ENCODE measurements at places on chromosomes 12 and 14.
A peak's percentile ranks its signal among the peaks of the same experiment; 100 is the strongest.

DNA sequence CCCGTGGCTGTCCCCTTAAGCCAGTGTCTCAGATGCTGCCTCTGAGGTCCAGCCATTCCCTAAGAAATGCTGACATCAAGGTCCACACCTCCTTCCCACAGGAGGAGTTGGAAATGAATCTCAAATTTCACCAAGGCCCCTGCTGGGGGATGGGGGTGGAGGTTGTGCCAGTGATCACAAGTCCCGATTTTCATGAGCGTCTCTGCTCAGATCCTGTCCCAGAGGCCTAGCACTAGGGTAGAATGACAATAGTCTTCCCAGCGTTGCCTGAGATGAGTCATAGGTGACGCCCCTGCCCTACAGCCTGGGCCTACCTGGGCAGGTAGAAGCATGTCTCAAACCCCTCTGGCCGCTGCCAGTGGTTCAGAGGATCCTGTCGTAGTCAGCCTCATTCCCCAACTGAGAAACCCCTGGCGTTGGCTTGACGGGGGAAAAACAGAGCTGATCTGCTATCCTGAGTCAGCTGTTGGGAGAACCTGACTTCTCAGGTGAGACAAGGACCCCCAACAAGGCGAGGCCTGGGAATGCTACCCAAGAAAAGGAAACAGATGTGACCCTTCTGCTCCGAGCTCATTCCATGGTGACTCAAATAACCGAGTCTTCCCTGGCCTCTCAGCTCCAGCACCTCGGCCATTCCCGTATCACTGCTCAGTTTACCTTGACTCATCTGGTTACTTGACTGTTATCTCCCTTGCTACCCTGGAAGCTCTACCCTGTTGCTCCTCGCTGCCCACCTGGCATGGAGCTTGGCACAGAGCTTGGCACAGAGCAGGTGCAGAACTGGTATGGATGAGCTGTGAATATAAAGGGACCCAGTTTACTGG is 21.8 kb upstream of the SPPL3 start:
- DNase-seq, result no peak

- DNase-seq, result peak; percentile 70
Measured at GRCh38 chr12:122123051-122123760, 44.6 kb downstream of the MLXIP start.

DNA sequence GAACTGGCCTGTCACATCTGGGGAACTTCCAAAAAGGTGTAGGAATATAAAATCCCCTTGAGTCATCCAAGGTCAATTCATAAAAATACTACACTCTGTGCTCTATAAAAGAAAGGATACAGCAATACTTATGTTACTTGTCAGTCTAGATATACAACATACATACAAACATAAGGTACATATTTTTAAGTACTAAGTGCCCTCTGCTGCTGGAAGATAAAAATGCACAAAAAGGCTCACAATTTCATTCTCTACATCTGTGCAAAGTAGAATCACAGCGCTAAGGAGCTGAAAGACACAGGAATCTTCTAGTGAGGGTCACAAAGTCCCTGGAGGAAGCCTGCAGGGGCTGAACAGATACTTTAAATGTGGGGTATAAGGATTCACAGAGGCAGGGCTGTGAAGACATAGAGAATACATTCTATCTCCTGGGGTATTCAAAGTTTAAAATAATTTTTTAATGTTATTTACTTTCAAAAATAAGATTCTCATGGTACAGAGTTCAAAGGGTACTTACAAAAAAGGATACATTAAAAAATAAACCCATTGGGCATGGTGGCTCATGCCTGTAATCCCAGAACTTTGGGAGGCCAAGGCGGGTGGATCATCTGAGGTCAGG is 10.2 kb upstream of the GOLGA5 start:
- peak; percentile 81 for DNase-seq

DNA sequence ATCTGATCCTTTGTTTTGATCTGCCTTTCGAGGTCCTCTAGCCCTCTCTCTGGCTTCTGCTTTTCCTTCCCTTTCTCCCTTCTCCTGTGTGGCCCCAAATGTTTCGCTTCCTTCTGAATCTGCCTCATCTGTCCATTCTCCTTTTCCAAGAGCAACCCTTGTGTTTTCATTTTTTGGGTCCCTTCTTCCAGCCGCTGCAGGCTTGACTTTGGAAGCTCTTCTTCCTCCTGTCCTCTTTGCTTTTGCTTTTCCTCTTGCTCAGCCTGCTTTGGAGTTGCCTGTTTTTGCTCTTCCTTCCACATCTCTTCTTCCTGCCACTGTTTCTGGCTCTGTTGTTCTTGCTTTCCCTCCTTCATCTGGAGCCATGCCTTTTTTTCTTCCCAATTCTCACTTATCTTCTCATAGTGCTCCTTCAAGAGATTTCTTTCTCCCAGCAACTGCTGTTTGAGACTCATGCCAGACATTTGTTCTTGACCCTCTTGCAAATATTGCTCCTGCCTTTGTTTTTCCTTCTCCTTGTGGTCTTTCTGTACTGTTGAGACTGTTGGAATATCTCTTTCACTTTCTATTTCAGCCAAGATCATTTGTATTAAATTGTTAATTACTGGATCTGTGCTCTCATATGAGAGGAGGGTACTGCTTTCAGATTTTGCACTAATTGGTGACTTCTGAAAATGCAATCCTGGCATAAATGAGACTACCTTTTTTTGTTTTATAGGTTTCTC is 42.4 kb downstream of the FAM186A start:
- peak; percentile 47 for DNase-seq

DNA sequence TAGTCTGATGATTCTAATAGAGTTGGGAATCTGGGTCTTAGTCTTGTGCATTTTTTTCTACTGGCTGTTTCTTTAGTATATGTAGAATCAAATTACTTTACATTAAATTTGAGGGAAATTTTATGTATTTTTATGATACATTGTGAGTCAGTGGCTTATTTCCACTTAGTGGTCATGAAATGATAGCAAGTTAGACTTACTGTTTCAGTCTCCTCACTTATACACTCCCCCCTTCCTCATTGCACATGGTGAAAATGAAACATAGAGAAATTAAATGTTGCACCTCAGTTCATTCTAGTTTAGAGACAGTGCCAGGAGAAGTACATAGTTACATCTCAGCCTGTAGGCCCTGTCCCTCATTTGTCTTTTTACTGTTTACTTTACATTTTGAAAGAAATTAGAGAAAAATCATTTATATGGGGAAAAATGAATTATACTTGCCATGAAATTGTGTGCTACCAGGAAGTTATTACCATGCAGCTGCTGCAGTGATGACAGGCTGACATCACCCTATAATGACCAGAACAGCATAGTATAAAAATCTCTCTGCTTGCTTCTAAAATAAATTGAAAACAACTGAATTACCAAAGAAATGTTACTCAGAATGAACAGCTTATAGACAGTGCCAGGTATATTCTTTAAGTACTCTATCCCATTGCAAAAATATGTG is 113.2 kb downstream of the TRMT5 start:
- DNase-seq, result no peak

DNA sequence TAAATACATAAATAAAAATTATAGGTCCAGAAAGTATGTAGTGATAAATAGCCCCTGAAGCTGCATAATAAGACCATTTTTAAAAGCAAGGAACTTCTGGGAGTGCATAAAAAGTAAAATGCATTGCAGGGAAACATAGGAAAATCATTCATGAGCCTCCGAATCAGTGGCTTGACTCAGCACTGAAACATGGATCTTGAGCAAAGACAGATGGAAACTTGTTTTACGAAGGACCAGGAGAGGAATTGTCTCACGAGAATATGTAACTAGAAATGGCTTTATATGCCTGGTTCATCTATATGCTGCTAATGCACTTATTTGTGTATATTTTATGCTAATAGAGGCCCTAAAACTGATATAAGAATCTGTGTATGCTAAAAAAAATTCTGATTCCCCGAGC is 14.7 kb downstream of the TMEM30B start:
- DNase-seq, result no peak

- DNase-seq, result no peak
Measured at GRCh38 chr14:29045237-29045636, 278.6 kb downstream of the FOXG1 start.

- no peak for DNase-seq
Measured at GRCh38 chr14:30369502-30370180, 189.3 kb upstream of the G2E3 start.

GRCh38 chr14:53630336-53630735 is 326.3 kb downstream of the BMP4 start:
- DNase-seq, result peak; percentile 49

GRCh38 chr14:97156705-97157104 is 359.5 kb downstream of the VRK1 start:
- DNase-seq, result no peak

GRCh38 chr12:93978553-93978952 is 169.8 kb upstream of the PLXNC1 start:
- no peak for DNase-seq

DNA sequence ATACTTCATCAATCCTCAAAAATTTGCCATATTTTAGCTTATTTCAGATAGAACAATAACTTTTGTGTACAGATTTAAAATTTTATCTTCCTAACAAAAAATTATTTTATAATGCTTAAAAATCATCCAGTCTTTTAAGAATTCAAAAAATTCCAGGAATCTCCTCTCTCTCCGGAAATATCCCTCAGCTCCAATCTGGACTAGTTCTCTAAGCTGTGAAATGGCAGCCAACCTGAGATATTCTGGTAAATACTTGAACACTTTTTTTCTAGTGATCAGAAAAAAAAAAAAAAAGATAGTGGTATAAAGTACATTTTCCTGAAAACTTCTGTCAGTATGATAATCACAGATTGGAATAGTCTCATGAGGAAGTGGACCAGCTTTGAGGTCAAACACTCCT is 57.6 kb downstream of the SSPN start:
- no peak for DNase-seq

DNA sequence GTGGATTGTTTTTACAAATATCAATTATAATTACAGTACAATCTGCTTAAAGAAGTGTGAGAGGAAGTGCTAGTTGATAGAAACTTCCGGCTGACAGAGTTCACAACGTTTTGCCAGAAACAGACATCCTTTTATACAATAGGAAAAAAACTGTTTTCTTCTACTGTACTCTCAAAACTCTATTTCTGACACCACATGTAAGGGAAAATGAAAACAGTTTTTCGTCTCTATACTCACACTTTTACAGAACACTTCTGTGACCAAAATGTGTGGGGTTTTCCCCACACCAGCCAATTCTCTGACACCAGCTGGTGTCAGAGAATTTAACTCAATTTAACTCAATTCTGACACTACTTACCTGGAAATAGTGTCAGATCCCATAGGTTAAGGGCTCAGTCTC is 24.2 kb upstream of the HIF1A start:
- DNase-seq, result peak; percentile 77

- no peak for DNase-seq
Measured at GRCh38 chr12:38155526-38156496, 160.8 kb upstream of the ALG10B start.

DNA sequence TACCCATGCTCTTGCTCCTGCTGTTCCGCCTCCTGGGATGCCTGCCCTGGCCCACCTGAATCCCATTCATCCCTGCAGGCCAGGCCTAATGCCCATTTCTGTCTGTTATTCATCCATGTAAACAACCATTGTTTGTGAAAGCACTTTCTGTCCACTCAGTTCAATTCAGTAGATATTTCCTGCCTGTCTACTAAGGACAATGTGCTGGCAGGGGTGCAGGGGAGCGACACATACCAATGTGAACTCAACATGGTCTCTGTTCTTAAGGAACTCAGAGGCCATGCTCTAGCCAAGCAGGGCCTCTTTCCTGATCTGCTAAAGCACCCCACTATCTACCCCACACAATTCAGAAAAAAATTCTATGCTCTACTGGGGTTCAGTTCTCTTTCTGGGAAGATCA is 88.5 kb upstream of the ZFP36L1 start:
- DNase-seq, result peak; percentile 30

DNA sequence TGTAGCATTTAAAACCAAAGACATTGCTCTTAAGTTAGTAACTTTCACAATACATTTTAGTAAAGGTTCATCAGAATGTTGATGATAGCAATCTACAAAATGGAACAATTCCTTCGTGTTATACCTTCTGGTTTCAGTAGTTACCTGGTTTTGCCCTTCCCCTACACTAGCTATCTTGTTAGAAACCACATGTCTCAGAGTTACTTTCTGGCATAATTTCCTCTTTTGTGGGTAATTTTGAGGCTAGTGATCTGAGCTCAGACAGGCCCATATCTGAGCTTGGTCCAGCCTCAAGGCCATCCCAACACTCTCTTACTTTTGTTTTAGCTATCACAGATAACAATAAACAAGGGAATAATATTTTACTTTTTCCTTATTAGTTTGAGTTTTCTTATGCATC is 196.9 kb downstream of the KITLG start:
- DNase-seq, result no peak

- peak; percentile 75 for DNase-seq
Measured at GRCh38 chr12:11500188-11500860, 105.0 kb upstream of the PRB2 start.

DNA sequence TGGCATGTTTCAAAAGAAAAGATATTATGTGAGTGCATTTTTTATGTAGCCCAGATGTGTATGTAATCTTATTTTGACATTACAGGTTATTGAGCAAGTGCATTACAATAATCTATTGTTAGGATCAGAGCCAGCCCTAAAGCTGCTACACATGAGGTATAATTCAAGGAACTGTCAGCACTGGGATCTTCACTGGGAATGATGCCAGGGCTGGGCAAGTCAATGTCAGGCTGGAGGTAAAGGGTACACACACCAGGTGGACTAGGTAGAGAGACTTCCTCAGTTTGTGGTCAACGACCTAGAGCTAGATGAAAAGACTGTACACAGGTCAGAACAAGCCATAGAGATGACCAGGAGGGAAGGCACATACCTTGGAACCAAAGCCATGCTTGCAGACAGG is 15.4 kb downstream of the TRIM9 start:
- no peak for DNase-seq

DNA sequence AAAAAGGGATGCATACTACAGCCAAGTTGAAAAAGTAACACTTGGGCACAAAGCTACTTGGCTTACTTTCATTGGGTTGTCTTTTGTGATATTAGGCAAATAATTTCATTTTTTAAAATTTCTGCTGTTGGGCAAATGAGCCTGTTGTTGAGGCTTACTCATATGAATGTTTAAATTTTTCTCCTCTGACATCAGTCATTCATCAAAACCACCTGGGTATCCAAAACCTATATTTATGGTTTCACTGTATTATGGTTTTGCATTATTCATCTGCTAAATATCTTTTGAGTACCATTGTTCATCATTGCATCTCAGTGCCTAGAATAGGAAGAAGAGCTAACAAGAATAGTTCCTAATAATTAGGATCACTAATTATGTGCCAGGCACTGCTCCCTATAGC is 28.1 kb downstream of the DYRK2 start:
- no peak for DNase-seq

DNA sequence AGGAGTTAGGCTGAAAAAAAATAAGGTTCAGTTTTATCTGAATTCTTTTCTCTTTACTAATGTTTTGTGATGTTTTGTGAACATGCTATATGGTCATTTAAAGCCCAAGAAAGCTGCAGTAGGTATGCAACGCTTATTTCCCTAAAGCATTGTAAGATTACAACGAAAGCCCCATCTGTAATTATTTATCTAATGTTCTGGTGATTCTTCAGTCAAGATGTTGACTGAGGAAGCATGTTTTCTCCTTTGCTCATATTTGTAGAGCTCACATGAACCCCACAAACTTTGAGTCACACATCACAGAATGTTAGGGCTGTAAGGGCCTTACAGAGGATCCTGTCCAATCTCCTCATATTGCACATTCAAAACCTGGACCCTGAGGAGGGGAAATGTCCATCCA is 3.2 kb upstream of the TUBA1C start:
- DNase-seq, result no peak
